ENCODE measurements at places on chromosomes 5 and 9.

DNA sequence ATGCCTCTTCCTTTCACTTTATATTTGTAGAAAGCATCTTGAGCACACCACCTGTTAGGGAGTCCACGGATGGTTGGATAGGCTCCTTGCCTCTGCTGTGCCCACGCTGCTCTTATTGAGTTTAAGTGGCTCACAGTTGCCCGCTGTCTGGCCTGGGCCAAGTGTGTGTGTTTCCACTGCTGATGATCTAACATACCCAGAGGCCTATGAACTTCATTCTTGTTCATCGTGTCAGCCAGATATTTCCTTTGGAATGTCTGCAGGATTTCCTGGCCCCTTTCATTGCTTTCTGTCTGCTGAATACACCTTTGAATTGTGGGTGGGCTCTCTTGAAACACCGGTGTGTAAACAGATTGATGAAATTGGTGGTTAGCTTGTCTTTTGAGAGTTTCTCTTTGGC lies 46.6 kb downstream of the MVB12B start:
- DNase-seq: no peak

- DNase-seq: no peak
Observed at GRCh38 chr5:139293202-139293506, 386 bp upstream of the MATR3 start.

DNA sequence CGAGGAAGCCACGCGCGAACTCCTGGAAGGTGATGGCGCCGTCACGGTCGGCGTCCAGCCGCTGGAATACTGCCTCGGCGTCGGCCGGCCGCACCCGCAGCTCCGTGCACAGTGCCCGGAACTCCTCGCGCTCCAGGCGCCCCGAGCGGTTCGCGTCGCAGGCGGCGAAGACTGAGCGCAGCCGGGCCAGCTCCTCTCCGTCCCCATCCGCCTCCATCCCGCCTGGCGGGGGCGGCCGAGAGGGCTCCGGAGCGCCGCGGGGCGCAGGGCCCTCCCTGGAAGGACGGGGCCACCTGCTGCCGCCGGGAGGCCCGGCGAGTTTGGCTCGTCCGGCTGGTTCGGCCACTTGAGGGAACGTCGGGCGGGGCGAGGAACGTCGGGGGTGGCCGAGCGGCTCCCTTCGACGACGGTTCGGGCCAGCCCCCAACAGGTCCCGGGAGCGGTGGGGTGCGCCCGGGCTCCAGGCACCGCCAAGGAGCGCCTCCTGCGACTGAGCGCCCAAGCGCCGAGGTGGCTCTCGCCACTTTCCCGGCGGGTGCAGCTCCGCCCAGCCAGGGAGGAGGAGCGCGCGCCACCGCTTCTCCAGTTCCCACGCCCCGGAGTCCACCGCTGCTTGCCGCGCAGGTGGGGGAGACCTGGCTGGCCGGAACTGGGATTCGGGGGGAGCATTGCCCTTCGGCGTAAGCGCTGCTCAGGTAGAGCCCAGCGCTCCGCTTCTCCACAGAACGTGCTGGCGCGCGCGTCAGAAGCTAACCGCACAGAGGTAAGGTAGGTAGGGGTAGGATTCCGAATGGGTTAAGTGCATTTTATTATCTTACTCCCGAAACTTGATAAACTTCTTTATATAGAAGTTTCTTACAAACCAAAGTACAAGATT lies at the start of gene RASEF:
Gene RASEF, minus strand, starts transcription at position 492 of the 877 bp plus-strand sequence. Its CDS starts 275 bp downstream, at position 217.
- DNase-seq: no peak

DNA sequence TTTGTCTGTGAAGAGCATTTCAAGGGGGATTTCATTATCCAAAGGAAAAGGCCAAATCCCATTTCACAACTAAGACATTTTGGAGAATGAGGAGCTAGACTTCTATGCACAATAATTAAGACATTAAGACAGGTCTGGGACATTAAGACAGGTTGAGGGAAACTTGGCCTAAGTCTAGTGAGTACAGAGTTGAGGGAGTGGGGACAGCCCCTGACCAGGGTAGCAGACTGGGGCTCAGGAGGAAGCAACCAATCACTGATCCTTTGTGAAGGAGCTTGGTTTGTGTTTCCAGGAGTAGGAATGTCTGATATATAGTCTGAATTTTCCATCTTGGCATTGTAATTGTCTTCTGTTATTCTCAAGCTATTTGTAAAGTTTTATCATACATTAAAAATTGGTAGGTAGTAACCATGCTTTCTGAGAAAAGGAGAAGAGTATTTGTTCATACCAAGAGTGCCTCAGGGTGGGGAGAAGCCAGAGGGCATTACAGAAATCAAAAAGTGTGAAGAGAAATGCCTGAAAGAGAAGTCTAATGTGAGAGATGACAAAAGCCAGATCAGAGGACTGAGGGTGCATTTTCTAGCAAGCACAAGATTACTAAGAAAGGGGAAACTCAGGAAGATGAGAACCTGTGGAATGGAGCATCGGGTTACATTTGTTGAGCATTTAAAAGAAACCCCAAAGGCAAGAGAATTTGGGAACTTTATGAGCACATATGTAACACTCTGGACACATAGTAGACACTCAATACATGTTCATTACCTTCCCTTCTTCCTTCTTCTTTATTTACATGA lies 189.3 kb upstream of the PIK3R1 start:
- no peak for DNase-seq

- no peak for DNase-seq
Observed at GRCh38 chr9:124818431-124819281, 34.6 kb upstream of the WDR38 start.

DNA sequence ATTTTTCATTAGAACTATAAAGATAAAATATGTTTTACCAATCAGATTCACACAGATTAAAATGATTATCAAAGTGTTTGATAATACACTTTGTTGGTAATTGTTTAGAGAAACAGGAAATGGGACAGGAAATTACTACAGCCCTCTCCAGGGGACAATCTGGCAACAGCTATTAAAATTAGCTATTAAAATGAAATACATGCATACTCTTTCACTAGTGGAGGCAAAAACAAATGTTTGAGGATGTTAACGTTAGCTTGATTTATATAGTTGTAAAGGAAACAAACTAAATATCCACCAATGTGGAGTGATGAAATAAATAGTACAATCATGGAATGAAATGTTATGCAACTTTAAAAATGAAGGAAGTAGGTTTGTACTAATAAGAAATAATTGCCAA lies 53.7 kb downstream of the TARS1 start:
- no peak for DNase-seq

GRCh38 chr5:52977264-52977897 lies 11.8 kb upstream of the ITGA2 start:
- DNase-seq: no peak

DNA sequence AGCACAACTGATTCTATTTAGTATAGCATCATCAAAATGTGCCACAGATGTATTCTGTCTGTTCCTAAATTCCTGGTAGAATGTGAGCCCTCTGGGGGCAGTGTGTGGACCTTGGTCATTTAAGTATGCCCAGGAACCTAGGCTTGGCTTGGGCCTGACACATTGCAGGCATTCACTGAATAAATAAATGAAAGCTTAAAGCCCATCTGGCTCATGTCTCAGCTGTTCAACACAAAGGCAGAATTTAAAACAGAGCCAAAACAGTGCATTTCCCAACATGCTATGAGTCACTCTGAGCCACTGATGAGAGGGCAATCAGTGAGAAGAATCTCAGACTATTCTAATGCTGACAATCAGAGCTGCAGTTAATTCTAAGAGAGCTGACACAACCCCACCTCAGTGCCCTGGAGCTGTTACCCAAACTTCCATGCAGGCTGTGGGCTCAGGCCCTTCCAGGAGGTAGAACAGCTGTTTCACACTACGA lies 8.1 kb downstream of the FAM193B start:
- DNase-seq: no peak

GRCh38 chr5:87076931-87077330 lies 190.8 kb upstream of the RASA1 start:
- no peak for DNase-seq

- DNase-seq: no peak
Observed at GRCh38 chr5:37565062-37565670, 186.0 kb downstream of the WDR70 start.

DNA sequence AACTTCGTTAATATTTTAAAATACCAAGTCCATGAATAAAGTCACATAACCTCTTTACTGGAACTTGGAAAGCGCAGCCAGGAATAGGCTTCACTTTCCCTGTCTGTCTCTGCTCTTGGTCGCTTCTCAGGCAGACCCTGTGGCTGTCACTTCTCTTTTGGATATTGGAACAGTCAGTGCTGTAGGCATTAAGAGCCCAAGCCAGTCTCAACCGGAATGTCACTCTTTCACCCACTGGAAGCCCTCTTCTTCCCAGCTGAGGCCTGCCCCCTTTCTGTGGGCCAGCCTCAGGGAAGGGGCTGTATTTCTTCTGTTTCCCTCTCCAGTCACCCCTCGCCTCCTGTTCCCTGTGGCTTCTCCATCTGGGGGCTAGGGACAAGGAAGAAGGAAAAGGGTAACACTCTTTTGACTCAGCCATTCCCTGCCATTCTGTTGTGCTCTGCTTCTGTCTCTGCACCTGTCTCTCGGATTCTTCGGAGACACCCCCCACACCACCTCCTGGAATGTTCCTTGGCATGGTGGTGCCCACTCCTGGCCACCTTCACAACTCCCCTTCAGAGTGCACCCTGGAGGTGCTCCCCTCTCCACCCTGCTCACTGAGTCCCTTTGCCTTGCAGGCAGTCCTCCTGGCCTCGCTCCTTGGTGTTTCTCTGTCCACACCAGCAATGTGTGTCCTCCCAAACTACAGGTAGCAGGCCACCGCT lies 103.4 kb downstream of the TRIO start:
- DNase-seq: no peak

GRCh38 chr9:124392254-124392870 lies 22.9 kb downstream of the PSMB7 start:
- DNase-seq: no peak

- DNase-seq: no peak
Observed at GRCh38 chr5:143128412-143129071, 274.9 kb downstream of the NR3C1 start.

DNA sequence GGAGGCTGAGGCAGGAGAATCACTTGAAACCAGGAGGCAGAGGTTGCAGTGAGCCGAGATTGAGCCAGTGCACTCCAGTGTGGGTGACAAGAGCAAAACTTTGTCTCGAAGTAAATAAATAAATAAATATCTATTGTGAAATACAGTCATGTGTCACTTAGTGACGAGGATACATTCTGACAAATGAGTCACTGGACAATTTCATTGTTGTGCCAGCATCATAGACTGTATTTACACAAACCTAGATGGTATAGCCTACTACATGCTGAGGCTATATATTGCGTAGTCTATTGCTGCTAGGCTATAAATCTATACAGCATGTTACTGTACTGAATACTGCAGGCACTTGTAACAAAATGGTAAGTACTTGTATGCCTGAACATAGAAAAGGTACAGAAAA lies 61.1 kb upstream of the CCL21 start:
- DNase-seq: no peak
